ENCODE measurements at places on chromosomes 4 and X.
A peak's percentile ranks its signal among the peaks of the same experiment; 100 is the strongest.

DNA sequence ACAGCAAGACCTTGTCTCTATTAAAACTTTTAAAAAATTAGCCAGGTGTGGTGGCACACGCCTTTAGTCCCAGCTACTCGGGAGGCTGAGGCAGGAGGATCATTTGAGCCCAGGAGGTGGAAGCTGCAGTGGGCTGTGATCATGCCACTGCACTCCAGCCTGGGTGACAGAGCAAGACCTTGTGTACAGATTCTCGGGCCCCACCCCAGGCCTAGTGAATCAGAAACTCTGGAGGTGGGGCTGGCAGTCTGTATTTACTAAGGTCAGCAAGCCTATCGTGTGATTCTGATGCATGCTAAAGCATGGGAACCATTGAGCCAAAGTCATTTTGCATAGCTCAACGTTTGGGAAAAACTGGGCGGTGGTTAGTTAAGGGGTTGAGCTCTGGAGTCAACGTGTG, 3.5 kb downstream of the S100G start:
- DNase-seq: no peak

GRCh38 chrX:4805502-4805901, 1092.1 kb upstream of the PRKX start:
- no peak for DNase-seq

DNA sequence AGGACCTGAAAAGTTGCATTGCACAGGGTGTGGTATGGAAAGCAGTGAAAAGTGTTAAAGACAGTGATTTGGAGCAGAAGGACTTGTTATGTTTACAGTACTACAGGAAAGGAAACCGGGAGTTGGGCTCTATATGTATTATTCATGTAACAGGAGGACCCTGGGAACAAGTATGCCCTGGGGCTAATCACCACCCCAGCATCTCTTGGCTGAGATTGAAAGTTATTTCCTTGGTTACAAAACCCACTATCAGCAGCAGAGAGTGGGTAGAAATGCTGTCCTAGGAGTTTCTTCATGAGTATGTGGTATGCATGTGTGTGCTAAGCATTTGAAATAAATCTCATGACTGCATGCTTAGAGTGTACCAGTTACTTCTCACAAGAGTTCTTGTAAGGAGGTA, 46.9 kb downstream of the STK32B start:
- DNase-seq: no peak

DNA sequence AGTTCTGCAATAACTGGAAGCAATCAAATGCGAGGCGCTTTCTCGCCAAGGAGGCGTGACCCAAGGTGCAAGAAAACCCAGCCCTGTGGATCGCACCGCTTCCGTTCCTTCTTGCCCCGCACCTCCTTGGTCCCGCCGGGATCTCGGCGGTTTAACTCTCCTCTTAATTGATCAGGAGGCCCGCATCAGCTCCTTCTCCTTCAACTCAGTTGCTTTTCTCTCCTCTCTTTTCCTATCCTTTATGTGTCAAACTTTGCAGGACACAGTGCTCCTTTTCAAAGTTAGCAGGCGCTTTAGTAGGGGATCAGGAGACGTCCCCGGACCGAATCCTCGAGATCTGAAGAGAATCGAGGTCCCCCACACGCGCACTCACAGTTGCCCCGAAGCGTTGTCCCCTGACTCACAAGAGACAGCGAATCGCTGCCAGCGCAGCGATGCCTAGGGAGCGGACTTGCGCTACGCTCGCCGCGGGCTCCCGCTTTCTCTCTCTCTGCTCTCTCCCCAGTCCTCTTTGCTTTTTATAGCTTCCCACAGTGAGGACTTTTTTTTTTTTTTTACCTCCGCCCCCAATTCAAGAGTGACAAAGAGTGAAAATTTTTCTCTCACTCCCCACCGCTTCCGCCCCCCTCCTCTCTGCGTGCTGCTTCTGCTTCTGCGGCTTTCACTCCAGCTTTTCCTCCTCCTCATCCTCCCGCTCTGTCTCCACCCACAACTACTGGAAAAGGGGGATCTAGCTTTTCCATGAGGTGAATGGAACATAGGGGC, at the start of gene DKK2:
Gene DKK2 (minus strand): TSS at position 495 of the 765 bp plus-strand sequence. CDS start 722 bp downstream, outside the sequence.
- no peak for DNase-seq

DNA sequence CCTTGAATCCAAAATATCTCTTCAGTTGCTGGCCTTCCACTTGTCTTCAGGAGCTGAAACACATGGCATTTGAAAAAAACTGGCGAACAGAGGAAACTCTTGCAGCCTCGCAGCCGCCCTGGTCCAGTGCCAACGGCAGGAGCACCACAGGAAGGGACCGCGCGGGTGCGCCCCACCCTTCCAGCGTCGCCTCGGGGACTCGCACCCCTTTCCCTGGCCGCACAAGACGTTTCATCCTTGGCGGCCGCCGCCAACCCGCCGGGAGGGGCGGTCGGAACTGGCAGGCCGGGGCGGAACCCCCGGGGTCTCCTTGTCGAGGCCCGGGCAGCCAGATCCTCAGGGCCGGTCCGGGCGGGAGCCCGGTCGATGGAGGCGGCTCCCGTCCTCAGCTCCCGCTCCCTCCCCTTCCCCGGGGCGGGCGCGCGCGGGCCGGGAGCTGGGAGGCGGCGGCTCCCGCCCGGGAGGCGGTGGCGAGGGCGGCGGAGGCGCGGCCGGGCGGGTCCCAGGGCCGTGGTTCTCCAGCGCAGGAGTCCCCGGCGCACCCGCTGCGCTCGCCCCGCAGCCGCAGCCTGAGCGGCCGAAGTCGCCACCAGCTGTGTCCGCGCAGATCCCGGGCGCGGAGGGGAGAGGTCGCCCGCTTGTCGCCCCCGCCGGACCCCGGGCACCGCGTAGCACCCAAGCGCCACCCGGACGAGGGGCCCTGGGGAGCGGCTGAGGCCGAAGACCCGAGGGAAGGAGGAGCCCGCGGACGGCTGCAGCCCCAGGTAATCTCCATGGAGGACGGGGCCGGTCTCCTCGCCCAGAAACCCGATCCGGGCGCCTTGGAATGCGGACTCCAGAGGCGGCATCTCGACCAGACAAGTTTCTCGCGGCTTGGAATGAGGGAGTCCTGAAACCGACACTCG, 886 bp upstream of the NDST3 start:
- peak; percentile 46 for DNase-seq

DNA sequence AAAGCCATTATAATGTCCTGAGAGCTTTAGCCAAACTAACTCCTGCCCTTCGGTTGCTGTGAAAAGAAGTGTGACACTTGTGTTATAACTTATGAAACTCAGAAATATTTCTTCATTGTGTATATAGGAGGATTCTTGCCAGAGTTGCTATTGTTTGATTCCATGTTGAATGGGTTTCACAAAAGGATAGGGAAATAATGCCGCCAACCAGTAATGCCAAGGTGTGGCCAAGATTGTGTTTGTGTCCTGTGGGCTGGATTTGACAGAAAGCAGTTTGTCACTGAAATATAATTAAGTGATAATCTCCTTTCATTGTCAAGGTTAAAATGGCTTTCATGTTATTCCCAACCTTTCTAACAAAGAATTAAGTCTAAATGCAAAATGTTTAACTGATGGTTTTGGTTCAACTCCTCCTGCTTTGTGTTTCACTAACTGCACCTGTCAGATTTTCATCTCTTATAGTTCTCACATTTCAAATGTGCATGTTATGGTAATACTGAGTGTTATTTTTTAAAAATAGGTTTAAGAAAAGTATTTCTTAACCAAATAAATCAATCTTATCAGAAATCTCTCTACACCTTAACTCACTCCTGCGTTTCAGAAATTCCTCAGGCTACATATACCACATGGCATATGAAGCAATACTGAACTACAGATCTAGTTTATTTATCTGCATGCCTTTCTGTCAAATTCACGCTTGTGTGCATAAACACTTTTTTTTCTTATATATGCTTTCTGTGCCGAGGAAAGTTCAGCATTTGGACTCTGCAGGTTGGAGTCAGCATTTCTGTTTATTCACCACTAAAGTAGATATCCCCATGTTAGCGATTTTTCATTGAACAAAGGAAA, at the start of gene CLDN22:
Gene CLDN22 (minus strand): TSS at position 66 of the 849 bp plus-strand sequence. CDS start 58 bp downstream, at position 8.
- no peak for DNase-seq

DNA sequence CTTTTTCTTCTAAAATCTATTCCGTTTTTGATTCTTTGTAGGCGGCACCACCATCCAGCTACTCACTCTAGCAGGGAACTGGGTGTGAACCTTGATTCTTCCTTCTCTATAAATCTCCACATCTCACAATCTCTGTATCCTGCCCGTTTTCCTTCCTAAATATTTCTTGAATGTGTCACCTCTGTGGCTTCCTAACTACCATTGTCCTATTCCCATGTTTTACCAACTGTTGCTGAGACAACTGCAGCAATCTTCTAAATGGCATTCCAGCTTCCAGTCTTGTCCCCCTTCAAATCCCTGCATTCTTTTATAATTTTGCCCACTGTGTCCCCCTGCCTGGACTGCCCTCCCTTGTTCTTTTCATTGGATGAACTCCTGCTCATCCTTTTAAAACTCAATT, 641.3 kb downstream of the RPA4 start:
- DNase-seq: no peak

- no peak for DNase-seq
Observed at GRCh38 chrX:2351321-2351720, 149.5 kb downstream of the DHRSX start.

DNA sequence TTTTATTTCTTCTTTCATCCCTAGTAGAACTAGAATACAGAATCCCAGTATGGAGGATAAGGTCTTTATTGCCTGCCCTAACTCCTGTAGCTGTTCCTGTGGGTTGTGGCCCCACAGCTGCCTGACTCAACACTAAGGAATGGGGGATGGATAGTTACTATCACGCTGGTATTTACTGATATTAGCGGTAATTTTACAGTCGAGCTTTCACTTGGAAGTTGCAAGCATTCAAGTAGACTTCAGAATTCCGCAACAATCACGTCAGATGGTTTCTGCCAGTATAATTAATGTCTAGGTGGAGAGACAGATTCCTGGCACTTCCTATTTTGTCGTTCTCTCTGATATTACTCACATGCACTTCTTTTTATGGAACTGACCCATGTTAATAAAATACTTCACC, 489.8 kb downstream of the PABPC4L start:
- DNase-seq: no peak

DNA sequence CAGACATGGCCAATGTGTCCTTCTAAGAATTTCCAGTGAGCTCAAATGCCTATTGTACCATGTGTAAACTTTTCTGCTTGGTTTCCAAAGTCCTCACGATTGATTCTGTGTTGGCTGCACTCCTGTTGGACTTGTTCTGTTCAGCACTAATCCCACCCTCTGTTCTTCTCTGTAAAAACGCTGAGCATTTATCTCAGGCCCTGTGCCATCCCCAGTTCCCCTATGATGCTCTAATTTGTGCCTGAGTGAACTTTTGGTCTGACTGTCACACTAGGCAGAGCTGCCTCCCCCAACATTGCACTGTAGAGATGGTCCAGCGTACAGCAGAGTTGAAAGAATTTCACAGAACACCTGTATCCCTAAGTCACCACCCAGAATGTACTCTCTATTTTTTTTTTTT, 76.1 kb upstream of the STS start:
- DNase-seq: no peak

- no peak for DNase-seq
Observed at GRCh38 chrX:107206697-107207065, 270 bp downstream of the DNAAF6 start.

DNA sequence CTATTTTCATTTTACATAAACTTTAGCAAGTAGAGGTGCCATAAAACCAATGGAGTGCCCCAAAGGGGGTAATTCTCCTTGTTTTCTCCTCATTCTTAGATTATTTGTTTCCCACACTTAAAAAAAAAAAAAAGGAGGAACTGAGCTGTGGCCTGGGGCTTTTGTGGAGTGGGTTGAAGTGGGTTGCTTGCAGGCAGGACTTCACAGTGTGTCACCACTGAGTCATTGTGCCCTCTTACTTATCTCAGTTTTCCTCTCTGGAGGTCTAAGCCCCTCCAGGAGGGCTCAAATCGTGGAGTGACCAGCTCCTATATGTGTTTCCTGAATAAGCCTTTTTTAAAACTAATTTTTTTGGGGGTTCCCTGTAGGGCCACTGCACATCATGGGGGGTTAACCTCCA, 69.0 kb downstream of the SLC16A2 start:
- DNase-seq: no peak

- peak; percentile 6 for DNase-seq
Observed at GRCh38 chr4:112099701-112100297, 45.5 kb upstream of the FAM241A start.

DNA sequence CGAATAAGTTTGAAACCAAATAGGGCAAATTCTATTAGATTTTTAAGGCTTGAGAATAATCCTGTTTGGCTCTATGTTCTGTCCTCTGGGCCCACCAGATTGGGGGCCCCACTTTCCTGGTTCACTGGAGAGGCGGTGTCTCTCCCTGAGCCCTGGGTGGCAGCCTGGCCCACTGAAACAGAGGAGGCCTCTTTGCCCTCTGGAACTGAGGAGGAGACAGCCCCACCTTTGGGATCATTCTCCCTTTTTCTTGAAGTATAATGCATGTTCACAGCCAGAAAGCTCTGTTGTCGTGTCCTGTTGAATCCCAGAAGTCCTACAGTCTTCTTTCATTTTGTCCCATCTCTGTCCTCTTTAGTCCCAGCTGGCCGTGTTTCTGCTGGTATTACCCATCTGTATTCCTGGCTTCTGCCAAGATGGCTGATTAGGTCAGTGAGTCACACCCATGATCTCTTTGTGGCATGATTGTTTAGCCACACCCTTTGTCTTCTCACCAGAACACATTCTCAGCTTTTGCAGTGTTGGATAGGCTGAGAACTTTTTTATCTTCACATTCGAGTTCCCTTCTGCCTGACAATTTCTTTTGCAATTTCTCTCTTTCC, 8.1 kb upstream of the TBC1D25 start:
- DNase-seq: no peak

GRCh38 chr4:2469192-2469984, 482 bp downstream of the RNF4 start:
- DNase-seq: no peak

- DNase-seq: no peak
Observed at GRCh38 chrX:84047339-84047738, 140.7 kb downstream of the RPS6KA6 start.

DNA sequence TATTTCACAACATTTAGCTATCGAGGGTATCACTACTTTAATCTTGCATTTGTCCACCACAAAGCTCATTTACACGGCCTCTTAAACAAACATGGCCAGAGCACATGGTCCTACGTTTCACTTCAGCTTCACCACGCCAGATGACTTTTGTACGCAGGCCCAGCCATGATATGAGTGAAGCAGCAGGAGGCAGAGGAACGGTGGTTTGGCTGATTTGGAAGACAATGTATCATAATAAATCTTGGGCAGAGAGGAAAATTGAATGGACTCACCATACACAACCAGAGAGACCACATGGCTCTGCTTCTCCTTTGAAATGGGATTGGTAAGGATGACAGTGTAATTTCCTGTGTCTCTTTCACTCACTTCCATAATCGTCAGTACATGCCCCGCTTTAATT, 15.3 kb downstream of the KDR start:
- DNase-seq: no peak

GRCh38 chr4:142607976-142608375, 238.1 kb downstream of the INPP4B start:
- DNase-seq: peak; percentile 36

GRCh38 chr4:10579648-10580047, 104.9 kb downstream of the CLNK start:
- no peak for DNase-seq

DNA sequence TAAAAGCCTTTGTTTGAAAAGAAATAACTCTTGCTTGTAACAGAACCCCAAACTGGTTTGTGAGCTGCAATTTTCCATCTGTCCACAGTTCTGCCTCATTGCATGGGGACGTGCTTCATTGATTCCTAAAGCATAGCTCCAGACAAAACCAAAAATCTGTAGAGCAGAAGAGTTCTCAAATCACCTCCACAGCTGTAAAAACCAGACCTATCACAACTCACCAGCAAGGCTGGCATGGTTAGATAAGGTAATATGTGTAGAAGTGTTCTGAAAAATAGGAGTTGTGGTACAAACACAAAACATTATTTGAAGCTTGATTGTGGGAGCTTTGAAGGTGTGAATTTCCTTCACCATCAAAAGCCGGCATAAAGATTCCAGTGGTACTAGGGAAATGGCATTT, 12.5 kb upstream of the RAB28 start:
- no peak for DNase-seq
